ENCODE measurements at places on chromosomes 4 and X. TPM values are rescaled to one million over a fixed set of nuclear protein-coding genes. Genes with fewer than 3 reads are reported as not detected.
A peak's percentile ranks its signal among the peaks of the same experiment; 100 is the strongest.

- DNase-seq, result no peak
Observed at GRCh38 chr4:92254767-92255442, 48.9 kb upstream of the GRID2 start.

- DNase-seq, result peak; percentile 13
Observed at GRCh38 chr4:109302361-109303139, at the start of gene COL25A1. Gene COL25A1 (minus strand): TSS chr4:109302658.

GRCh38 chr4:2360396-2360730 is 58.1 kb downstream of the ZFYVE28 start:
- no peak for DNase-seq

DNA sequence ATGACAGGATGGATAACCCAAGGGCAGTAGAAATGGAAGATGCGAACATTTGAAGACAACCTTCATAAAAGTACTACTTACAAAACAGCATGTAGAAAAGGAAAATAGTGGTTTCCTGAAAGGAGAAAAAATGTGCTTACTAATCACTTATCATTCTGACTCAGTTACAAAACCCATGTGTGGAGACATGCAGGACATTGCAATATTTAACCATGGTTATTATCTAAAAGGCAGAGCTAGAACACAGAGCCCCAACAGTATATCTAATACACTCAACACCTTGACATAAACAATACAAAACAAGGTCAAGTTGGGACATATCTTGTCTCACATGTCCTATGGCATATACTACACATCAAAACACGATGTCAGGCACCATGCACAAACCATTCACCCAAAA is 55.9 kb downstream of the EIF4E start:
- DNase-seq, result no peak

DNA sequence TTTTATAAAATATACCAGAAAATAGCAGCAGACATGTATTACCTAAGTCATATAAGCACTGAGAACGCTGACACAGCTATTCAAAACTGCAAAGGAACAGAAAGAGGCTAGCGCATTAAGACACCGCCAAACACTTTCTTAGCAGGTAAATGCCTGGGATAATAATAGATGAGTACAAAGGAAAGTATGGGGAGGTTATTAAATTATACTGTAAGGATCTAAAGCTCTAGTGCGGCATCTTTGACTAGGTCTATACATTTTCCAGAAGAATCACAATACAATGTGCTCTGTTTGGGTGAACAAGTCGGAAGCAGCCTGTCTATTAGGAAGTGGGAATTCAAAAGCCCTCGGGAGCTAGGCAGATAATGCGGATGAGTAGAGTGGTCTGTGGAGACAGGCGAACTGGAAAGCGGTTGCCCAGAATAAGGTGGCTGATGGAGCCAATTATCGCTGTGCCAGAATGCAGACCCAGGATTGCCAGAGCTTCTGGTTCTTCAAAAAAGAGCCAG is 443.6 kb upstream of the TENM3 start:
- DNase-seq, result no peak

- no peak for DNase-seq
Observed at GRCh38 chr4:7892212-7893019, 47.2 kb downstream of the AFAP1 start.

- DNase-seq, result no peak
Observed at GRCh38 chrX:30170900-30171299, 44.5 kb upstream of the MAGEB2 start.

GRCh38 chrX:38970845-38971244 is 169.6 kb downstream of the MID1IP1 start:
- DNase-seq, result no peak

- no peak for DNase-seq
Observed at GRCh38 chrX:13190051-13190450, 129.8 kb downstream of the ATXN3L start.

- no peak for DNase-seq
Observed at GRCh38 chr4:52057196-52057595, 6.1 kb downstream of the SPATA18 start.

DNA sequence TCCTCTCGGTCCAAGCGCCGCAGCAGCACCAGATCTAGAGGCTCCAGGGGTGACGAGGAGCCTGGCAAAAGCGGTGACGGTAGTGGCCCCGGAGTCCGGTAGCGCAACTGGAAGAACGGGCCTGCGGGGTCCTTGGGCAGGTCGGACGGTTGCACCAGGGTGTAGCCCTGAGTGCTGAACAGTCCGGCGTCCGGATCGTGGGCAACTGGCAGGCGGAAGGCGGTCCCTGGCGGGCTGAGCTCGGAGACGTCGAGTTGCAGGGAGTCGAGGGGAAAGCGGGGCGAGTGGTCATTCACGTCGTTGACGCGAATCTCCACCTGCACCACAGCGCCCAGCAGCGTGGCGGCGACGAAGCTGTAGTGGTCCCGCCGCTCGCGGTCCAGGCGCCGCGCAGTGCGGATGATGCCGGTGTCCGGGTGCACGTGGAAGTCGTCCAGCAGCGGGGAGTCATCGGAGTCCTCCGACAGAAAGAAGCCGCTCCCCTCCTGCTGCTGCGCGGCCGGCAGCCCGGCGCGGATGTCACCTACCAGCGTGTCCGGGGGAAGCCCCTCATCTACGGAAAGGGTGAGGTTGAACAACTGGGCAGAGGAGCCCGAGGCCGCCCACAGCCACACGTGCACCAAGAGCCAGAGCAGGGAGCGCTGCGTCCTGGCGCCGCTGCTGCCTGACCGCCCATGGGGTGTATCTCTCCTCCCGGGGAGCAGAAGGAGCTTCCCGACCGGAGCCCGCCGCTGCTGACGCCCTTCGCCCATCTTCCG is 837 bp downstream of the DCHS2 start:
- DNase-seq, result no peak

DNA sequence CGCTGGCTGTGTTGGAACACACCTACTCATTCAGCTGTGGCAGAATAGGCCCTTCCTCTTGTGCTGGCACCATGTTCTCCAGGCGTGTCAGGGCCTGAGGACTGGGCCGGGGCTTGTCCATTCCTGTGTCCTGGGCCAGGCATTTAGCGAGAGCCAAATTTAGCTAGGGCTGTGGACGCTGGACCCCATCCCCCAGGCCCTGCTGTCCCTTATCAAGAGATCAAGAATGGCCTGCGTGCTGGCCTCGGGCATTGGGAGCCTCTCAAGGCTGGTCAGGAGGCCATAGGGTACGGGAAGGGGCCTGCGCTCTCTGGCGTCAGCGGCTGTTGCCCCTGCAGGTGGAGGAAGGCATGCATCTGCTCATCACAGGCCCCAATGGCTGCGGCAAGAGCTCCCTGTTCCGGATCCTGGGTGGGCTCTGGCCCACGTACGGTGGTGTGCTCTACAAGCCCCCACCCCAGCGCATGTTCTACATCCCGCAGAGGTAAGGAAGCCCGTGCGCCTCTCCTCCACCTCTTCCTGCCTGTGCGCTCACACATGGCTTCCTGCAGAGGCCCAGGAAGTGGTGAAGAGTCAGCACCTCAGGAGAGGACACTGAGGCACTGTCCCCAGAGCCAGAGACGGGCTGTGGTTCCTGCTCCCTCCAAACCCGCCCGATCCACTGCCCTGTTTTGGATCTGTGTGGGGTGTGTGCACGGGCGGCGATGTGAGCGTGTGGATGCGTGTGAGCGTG is 15.3 kb downstream of the ABCD1 start:
- peak; percentile 47 for DNase-seq

DNA sequence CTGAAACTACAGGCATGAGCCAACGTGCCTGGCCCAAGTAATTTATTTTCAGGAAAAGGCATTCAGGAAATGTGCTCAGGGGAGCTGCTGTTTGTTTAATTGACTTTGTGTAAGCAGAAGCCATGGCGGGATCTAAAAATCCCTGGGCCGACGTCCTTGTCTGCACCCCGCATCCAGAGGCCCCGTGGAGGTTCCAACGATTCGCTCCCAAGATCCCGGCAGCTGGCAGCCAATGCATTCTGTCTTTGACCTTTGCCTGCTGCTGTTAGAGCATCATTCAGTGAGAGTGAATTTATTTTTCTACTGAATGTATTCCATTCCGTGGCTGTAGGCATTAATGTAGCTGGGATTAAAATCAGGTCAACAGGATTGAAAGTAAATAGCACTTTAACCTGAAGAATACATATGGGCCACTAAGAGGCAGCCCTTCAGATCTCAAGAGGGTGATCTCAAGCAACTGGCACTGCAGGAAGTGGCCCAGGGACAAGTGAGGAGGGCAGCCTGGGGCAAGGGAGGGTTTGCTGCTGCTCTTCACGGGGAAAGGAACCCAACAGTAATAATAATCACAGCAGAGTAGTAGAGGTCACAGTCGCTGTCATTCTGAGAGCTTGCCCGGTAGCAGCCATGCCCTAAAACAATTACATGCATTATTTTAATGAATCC is 75.2 kb downstream of the PSAPL1 start:
- DNase-seq, result no peak

DNA sequence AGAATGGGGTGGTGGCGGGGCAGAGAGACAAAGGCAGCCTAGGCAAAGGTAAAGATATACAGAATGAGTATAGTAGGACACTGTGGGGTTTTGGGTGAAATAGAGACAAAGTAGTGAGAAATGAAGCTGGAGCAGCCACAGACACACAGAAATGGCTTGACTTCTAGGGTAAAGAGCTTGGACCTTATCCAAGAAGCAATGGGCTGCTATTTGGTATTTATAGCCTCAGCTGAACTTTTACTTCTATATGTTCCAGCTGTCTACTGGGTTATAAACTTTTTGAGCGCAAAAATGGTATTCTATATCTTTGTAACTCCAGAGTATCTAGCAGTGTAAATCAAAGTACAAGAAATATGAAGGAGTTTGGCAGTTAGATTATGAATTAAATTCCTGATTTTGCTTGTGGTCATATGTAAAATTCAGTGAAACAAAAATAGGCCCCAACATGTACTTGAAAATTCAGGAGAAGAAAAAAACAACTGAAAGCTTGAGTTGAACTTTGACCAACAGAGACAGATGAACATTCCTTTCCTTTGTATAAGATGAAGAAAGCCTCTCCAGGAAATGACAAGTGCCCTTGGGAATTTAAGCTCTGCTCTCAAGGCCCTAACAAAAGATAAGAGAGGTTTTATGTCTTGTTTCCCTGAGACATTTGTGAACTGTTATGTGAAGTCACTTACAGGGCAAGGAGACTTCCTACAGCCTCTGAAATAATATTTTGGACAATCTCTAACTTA is 354.1 kb downstream of the CHIC1 start:
- no peak for DNase-seq

DNA sequence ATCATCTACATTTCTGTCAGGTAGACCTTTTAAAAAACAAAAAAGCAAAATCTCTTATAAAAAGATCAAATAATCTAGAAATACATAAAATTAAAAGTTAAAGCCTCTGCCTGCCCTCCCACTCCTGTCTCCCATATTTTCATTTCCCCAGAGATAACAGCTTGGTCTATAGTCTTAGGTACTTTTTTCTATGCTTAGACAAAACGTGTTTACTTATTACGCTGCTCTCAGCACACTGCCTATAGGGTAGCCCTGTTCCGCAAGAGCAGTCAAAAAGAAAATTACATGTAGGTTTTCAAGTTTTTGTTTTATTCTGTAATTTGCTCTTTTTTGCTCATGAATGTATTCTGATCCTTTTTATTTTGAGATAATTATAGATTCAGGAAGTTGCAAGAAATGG is 73.3 kb downstream of the TAF1 start:
- no peak for DNase-seq

GRCh38 chr4:3483471-3483921 is 20.4 kb downstream of the DOK7 start:
- no peak for DNase-seq

- DNase-seq, result no peak
Observed at GRCh38 chr4:2608291-2608690, 71.8 kb downstream of the FAM193A start.

- no peak for DNase-seq
Observed at GRCh38 chrX:105822138-105823091, at the start of gene NRK. Gene NRK (plus strand): TSS chrX:105822539. CDS start chrX:105822846, 307 bp downstream.

The SSX3 gene
- total RNA-seq, result not detected

The CORIN gene
- total RNA-seq, result 0.14 TPM

The CFAP299 gene
- total RNA-seq, result not detected

The TLR2 gene
- total RNA-seq, result 2.8 TPM

The RAB9B gene
- total RNA-seq, result 0.11 TPM

The WDR44 gene
- total RNA-seq, result 11.7 TPM

The GPM6B gene
- total RNA-seq, result not detected

The RAB41 gene
- not detected for total RNA-seq

The MAOA gene
- total RNA-seq, result not detected

The SPANXA1 gene
- not detected for total RNA-seq

The SLC25A53 gene
- 5.1 TPM for total RNA-seq

All from CD4-positive, alpha-beta T cell (primary cell).